ENCODE measurements at places on chromosomes 1 and 21.
A peak's percentile ranks its signal among the peaks of the same experiment; 100 is the strongest.

GRCh38 chr1:196373798-196374197, 234.4 kb downstream of the KCNT2 start:
- no peak for DNase-seq

DNA sequence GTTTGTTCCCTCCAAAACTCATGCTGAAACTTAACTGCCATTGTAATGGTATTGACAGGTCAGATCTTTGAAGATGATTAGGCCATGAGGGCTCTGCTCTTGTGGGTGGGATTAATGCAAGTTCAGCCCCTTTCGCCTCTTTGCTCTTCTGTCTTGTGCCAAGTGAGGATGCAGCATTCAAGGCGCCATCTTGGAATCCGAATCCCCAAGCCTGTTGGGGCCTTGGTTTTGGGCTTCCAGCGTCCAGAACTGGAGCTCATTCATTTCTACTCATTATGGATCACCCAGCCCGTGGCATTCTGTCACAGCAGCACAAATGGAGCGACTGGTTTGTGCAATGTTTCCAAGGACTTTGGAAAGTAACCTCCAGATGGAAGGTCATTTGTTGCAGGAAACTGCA, 5.6 kb downstream of the TTC34 start:
- no peak for DNase-seq

- no peak for DNase-seq
These were observed 19.4 kb downstream of the RPS6KC1 start for GRCh38 chr1:213070406-213070805.

DNA sequence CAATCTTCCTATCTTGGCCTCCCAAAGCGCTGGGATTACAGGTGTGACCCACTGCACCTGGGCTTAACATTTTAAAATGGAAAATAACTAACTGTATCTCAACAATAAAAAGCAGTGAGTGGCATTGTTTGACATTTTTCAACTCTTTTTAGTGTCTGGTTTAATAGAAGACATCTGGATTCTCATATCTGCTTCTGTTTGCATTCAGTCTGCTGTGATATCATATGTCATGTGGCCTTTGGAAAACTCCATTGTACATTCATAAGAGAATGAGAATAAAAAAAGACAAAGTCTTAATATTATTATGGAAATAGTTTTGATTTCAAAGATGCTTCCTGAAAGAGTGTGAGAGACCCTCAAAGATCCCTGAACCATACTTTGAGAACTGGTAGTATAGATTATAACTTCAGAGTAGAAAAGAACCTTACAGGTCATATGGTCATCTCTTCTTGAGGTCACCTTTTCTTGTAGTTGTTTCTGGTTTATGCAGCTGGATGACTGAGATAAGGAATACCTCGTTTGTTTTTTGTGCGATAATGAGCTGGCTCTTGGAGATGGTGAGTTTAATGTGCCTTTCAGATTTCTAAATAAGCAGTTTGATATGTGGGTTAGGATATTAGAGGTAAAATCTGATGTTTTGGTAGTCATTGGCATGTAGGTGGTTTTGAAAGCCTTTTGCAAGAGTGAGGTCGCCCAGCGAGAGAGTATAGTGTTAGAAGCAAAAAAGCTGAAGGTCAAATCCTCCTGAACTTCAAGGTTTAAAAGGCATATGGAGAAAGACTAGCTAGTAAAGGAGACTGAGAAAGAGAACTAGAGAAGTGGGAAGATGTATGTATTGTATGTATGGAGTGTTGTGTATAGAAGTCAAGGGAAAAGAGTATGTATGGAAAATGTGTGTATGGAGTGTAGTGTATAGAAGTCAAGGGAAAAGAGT, 17.2 kb downstream of the CEP350 start:
- DNase-seq = no peak

DNA sequence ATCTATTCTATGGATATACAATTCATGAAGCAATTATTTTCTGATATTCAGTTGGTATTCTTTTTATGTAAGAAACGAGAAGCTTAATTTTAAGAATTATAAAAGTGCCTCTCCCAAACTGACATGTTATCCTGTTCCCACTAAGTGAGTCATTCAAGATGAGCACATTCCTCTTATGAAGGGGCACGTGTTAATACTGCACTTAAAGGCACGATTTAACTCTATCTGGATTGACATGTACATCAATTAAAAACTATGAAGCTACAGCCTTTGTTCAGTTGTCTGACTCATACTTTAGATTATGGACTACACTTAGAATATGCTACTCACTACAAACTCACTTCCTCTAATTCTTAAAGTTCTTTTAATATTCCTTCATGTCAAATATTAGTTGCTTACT, 111.6 kb downstream of the CYYR1 start:
- DNase-seq = no peak

DNA sequence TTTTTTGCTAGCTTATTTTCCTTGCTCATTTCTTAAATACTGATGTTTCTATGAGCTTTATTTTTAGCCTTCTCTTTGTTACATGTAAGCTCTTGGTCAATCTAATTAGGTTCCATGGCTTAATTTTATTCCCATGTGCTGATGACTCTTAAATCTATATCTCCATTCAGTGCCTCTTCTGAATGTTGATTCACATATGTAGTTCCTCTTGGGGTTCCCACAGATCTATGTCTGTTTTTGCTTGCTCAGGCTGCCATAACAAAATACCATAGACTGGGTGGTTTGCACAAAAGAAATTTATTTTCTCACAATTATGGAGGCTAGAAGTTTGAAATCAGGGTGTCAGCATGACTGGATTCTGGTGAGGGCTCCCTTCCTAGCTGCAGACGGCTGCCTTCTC, 58.3 kb upstream of the PLA2G4A start:
- DNase-seq = no peak

GRCh38 chr1:25522031-25522655, 21.3 kb upstream of the LDLRAP1 start:
- no peak for DNase-seq

DNA sequence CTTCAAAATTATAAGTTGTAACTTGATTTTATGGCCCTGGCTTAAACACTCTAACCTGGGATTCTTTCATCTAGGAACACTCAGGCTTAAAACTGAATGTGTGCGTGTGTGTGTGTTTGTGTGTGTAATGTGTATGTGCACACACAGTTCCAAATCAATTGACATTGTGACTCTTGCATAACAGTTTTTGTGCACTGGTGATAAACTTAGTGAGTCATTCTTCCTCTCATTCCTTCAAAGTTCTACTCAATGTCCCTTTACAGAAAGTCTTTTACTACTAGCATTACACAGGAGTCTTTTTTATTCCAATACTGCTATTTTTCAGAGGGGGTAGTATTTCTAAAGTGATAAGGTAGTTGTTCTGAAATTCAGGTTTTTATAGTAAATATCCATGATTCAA, 943.6 kb downstream of the KCNT2 start:
- no peak for DNase-seq

GRCh38 chr1:62022382-62022983, 172.2 kb upstream of the L1TD1 start:
- no peak for DNase-seq

- DNase-seq = no peak
These were observed 50.7 kb downstream of the EBNA1BP2 start for GRCh38 chr1:43121256-43121900.

- DNase-seq = no peak
These were observed 5.6 kb upstream of the SH3D21 start for GRCh38 chr1:36300526-36300925.

- no peak for DNase-seq
These were observed 45.5 kb upstream of the RBM15 start for GRCh38 chr1:110293601-110294104.

- no peak for DNase-seq
These were observed 9.7 kb downstream of the SMYD3 start for GRCh38 chr1:246497331-246497915.

DNA sequence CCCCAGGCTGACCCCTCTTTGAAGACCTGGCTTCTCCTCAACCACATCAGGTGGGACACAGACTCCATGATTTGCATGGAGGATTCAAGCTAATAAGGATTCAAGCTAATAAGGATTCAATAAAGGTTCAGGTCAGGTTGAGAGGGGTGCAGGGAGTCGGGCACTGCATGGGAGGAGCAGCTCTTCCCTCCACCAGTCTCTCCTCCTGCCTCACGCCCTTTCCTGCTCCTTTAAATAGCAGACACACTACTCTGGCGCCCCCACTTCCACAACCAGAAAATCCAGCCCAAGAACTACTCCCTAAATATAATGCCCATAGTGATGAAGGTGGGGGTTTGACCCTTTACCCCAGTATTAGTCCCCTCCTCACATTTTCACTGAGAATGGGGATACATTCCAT, 7.1 kb downstream of the MEX3A start:
- no peak for DNase-seq

DNA sequence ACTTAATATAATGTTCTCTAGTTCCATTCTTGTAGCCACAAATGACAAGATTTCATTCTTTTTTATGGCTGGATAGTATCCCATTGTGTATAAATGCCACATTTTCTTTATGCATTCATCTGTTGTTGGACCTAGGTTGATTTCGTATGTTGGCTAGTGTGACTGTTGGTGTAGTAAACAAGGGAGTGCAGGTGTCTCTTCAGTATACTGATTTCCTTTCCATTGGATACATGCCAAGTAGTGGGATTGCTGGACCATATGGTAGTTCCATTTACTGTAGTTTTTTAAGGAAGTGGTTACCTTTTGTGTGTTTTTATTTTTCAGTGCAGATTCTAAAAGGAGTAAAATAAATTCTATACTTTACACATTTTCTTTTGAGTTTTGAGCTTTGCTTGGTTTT, 5.7 kb downstream of the PARK7 start:
- DNase-seq = no peak

- DNase-seq = no peak
These were observed 506 bp downstream of the MYOM3 start for GRCh38 chr1:24111262-24111995.

- no peak for DNase-seq
These were observed 57.3 kb downstream of the MRPL37 start for GRCh38 chr1:54257346-54257620.

DNA sequence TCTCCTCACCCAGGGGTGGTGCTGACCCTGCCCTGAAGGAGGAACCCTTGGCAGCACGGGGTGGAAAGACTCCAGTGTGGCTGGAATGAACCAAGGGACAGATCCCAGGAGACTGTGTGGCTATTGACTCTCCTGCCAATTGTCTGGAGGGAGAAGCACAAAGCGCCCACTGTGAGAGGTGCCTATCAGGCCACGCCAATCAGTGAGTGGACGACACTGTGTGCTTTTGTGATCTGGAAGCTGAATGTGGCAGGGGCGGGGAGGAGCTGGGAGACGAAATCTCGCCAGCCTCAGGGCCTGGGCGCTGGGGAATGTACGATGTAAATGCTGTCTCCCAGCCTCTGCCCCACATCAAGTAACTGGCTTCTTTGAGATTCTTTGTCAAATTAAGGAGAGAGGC, 167.1 kb downstream of the ZBTB18 start:
- peak; percentile 37 for DNase-seq

- DNase-seq = no peak
These were observed 6.6 kb downstream of the PLEKHN1 start for GRCh38 chr1:972726-973458.

DNA sequence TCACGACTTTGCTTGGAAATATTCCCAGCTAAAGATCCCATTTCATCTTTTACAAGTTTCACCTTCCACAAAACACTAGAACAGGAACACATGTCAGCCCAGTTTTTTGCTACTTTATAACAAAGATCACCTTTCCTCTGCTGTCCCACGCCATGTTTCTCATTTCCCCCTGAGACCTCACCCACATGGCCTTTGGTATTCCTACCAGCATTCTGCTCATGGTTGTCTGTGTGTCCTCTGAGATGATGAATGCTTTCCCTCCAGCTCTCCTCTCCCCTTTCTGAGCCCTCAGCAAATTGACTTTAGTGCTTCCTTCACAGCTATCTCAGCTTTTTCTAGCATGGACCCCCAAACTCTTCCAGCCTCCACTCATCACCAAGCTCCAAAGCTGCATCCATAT, 32.3 kb upstream of the ABCG1 start:
- no peak for DNase-seq

- DNase-seq = no peak
These were observed 137.2 kb downstream of the KCTD3 start for GRCh38 chr1:215704089-215704860.

DNA sequence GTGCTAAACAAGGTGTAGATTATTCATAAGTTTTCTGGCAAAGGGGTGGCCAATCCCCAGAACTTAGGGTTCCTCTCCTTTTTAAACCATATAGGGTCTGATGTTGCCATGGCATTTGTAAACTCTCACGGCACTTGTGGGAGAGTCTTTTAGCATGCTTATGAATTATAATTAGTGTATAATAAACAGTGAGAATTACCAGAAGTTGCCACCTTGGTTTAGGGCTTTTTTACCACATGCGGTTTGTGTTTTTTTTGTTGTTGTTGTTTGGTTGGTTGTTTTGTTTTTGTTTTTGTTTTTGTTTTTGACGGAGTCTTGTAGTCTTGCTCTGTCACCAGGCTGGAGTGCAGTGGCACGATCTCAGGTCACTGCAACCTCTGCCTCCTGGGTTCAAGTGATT, 8.9 kb upstream of the LAX1 start:
- no peak for DNase-seq

GRCh38 chr1:1914101-1914970, 724 bp upstream of the CALML6 start:
- no peak for DNase-seq

GRCh38 chr1:21659924-21660326, 9.2 kb downstream of the RAP1GAP start:
- no peak for DNase-seq

- DNase-seq = no peak
These were observed 161.7 kb downstream of the FCRL5 start for GRCh38 chr1:157390651-157391050.

DNA sequence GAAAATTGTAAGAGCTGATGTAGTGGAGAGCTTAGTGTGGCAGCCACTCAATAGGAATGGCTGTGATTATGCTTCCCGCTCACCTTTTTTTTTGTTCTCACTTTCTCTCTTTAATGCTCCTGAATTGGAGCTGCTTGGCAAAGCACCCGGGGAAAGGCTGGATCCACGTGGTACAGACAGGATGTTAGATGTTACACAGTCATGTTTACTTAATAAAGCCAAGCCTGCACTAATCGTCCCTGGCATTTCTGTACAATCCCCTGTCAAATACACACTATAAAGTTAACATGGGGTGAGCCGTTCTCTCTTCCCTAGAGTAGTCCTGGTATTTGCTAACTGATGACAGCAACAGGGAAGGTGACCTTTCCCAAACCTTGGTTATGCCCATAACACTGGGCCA, 187.8 kb downstream of the ZSCAN20 start:
- DNase-seq = no peak

GRCh38 chr1:151715726-151716404, 738 bp downstream of the CELF3 start:
- no peak for DNase-seq

DNA sequence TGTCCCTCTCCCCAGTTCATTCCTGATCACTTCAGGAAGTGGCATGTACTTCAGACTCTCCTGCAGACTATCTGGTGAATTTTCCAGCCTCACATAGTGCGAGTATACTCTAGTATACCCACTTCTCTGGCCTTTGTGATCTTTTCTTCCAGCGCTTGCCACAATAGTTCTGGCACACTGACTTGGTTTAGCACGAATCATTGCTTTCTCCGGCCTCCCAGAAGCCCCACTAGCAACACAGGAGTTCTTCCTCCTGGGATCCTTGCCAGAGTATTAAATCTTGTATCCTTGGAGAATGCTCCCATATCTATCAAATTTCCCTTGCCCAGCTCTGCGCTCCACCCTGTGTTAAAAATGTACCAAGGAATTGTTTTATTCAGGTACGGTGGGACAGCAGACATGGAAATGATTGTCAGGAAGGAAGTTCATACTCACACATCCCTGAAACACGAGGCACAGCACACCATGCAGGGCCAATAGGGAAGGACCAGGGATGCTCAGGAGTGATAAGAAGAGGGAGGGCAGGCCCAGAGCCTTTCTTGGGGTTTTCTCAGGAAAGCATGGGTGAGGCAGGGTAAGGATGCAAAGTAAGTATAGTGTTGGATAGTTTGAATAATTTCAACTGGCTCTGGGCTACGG, 136.7 kb downstream of the ADSS2 start:
- DNase-seq = no peak

- DNase-seq = no peak
These were observed 35.2 kb upstream of the LRP8 start for GRCh38 chr1:53362851-53363642.
